ENCODE measurements at places on chromosomes 11 and 22.
A peak's percentile ranks its signal among the peaks of the same experiment; 100 is the strongest.

DNA sequence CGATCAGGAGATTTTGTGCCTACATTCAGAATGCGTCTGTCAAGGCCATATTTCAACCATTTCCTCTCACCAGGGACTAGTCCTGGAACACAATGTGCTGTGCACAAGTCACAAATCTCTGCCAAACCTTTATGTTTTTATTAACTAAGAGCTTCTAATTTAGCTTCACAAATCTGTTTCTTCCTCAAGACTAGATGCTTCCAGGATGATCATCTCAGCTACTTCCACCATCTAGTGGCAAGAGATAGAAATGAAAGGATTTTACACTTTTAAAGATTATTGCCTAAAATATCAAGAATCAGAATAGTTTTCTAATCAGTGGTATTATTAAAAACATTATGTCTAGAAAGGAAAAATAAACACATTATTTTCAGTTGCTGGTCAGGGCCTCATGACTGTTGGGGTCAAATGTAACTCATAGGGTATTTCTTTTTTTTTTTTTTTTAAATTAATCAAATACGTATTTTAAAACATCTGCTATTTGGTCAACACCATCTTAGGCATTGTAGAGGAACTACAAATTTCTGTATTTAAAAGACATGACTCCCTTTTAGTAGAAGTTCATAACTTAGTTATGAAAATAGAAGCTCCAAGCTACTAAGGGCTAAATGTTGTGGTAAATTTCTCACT, 1102.6 kb downstream of the DLG2 start:
- peak; percentile 28 for DNase-seq

- peak; percentile 9 for DNase-seq
Measured at GRCh38 chr22:35023692-35024363, 42.1 kb upstream of the ISX start.

GRCh38 chr11:125358254-125358840, 137.7 kb downstream of the FEZ1 start:
- DNase-seq: no peak

GRCh38 chr22:37625737-37626136, 13.7 kb upstream of the SH3BP1 start:
- no peak for DNase-seq

GRCh38 chr22:48779661-48780596, 1047.7 kb downstream of the BRD1 start:
- DNase-seq: no peak

GRCh38 chr22:44550711-44551491, 52.9 kb upstream of the RTL6 start:
- DNase-seq: peak; percentile 89

DNA sequence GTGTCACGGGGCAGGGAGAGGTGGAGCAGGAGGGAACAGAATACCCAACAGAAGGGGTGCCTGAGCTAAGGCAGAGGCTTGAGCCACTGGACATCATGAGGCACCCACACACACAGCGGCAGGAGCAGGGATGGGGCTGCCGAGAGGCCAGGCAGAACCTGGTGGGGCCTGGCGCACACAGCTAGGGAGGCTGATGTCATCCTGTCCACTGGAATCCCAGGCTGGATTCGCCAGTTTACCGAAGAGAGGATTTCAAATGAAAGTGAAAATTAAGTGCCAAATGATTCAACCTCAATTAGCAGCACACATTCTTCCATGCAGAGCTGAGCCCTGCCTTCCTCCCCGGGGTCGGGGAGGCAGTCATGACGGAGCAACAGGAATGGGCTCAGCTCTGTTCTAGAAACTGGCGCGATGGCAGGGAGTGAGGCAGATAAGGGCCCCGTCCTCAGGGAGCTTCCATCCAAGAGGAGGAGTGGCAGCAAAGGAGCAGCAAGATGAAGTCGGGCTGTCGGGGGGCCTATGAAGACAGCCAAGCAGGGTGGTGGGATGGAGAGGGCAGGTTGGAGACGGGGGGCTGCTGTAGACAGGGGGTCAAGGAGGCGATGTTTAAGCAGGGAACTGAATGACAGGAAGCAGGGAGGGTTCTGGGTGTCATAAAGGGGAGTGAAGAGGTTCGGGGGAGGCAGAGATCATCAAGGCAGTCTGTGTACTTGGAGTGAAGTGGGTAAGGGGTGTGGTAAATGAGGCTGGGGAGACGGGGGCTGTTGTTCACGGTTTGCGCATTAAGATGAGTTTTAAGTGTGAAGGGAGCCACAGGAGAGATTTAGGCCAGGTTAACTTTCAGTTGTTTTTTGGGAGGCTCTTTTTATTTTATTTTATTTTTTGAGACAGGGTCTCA, 6.4 kb downstream of the RAC2 start:
- DNase-seq: no peak

DNA sequence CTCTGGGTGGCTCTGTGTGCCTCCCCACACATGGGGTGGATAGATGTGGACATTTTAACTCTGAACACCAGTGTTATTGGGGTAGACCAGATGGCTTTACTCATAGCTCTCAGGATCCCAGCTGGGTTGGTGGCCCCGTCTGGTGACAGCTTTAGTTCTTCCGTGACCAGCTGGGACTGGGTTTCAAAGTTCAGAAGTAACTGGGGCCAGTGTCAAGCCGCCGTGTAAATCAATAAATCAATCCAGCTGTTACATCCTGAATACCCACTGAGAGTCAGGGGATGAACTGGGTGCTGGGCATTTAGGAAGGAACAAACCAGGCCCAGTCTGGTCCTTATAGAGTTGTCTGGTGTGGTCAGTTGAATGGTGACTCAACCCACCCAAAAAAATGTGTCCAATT, 269.4 kb downstream of the CTTN start:
- no peak for DNase-seq

DNA sequence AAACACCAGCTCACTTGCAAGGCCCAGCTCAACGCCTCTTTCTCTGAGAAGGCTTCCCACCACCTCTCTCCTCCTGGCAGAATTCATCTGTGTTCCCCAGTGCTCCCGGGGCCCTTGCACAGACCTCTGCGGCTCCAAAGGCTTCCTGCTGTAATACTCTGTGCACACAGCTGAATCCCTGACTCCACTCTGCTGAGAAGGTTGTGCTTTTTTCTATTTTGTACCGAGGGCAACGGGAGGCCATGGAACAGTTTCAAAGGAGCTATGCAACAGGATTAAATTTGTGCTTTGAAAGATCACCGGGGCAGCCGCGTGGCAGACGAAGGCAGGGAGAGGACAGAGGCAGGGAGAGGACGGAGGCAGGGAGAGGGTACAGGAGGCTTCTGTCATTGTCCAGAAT, 49.2 kb upstream of the SYT7 start:
- DNase-seq: no peak

- no peak for DNase-seq
Measured at GRCh38 chr11:78216021-78216420, 27.3 kb downstream of the USP35 start.

DNA sequence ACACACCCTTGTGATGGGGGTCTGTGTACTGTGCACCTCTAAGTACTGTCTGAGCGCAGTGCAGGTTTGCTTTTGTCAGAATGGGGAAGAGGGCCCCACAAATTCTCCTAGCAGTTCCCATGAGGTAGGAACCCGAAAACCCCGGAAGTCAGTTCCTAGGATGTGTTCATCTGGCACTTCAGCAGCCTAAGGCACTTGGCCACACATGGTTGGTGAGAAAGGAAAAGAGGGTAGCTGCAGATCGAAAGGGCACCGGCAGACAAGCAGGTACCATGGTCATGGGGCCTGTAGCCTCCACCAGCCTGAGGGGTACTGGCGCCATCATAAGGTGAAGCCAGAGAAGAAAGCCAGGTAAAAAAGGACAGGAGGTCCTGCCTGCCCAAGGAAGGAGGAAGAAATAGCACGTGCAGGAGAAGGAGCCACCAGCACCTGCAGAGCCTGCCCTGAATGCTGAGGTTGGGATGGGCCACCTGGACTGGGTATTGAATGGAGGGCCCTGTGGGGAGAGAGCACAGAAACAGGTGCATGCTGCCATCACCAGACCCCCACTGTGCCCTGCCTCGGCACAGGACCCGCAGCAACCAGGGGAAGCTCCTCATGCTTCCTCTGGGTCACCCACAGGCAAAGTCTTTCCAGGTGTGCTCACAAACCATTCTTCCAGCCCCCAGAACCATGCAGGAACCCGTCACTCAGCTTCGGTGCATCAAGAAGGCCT, 8.1 kb upstream of the CASTOR1 start:
- no peak for DNase-seq

GRCh38 chr11:117011541-117011898, 86.7 kb downstream of the SIK3 start:
- DNase-seq: peak; percentile 38

DNA sequence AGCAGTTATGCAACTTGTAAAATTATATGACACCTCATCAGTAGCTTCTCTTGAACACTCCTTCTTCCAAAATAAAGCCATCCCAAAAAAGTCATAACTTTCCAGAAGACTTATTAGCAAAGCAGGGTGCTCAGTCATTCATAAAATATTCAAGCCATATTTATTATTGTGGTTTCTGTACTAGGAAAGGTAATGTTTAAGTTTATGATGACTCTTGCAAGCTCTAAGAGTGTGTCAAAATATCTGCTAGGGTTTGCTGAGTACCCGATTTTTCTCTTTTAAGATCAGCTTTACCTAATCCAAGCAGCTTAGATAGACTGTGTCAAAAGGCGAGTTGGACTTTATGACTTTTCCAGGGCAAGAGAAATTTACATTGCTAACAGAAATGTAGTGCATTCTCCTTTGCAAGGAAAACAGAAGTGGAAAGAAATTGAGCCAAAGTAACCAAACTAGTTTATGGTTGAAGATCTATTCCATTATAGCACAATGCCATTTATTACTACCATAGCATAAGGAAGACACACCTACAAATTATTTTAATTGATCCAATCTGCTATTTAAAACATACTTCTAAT, 98.0 kb upstream of the SOX6 start:
- DNase-seq: no peak

DNA sequence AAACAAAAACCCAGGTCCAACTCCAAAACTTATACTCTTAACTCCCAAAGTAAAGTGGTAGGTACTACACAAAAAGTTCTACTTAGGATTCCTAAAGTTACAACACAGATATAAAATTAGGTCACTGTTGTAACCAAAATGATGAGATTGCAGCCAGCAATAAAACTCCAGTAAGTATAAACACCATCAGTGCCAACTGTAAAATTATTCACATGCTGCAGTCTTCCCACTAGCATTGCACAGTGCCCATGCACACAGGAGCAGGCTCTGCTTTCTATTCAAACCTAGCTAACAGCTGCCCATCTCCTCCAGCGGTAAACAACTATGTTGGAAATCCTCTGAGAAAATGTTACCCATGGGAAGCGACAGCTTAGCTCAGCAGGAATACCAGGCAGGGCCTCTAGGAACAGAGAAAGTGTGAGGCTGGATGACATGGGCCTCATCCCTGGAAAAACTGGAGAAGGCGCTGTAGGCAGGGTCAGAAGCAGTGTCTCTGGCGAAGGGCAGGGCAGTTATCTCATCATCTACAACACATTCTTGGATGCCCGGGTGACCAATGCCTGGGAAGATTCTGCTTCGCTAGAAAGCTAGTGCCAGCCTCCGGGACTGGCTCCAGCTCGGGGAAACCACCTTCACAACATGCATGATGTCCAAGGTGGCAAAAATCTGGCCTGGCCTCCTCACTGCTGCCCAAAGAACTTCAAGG, 9.1 kb downstream of the CPT1A start:
- DNase-seq: no peak

DNA sequence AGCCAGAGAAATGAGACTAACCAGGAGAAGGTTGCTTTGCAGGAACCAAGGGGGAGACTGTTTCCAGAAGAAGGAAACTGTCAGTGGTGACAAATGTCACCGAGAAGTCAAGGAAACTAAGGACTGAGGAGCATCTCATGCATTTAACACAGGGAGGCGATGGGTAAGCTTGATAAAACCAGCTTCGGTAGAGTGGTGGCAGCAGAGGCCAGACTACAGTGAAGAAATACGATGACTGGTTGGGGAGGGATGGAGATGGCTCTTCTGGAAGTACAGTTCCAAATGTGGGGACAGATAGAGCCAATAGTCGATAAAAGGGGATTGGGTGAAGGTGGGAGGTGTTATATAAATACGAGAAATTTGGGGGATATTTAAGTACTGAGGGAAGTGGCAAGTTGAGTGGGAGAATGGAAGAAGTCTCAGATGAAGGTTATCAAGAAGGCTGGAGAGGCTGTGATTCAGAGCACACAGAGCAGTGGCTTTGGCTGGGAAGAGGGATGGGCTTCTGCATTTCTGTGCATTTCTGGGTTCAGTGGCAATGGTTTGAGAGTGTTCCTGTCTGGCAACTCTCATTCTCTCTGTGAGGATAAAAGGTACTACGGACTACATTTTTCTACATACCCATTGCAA, 29.2 kb downstream of the SC5D start:
- peak; percentile 21 for DNase-seq

- no peak for DNase-seq
Measured at GRCh38 chr11:92050305-92050704, 174.3 kb upstream of the FAT3 start.

GRCh38 chr11:36041988-36042611, 98.2 kb downstream of the LDLRAD3 start:
- no peak for DNase-seq

DNA sequence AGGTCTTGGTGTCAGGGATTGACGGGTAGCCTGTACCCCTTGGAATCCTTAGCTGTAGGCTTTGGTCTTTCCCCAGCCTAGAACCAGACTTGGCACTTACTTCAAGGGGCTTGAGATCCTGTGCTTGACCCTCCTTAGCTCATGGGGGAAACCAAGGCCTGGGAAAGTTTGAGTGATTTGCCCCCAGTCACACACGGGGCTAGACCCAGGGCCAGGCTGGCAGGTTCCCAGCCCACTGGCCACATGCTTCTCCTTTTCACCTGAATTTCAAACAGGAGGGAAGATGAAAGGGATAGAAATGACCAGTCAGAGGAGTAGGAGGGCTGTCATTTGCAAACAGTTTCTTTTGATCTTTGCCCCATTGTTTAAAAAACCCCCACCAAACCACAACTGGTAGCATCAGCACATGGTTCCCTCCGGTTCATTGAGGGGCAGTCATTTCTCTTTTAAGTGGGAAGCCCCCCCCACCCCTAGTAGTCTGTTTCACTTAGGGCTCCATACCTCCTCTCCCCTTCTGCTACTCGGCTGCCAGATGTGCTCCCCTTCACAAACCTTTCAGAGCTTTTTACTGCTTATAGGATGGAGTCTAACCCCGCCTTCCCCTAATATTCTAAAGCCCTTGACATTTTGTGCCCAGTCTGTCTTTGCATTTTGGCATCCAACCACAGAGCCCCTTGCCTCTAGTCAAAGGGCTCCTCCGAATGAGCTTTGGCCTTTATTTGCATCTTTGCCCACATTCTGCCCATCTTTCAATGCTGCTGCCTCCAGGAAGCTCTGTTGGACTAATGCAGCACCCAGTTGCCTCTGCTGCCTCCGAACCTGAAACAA, 37.6 kb downstream of the ZNRF3 start:
- DNase-seq: no peak

Measured in stromal cell of bone marrow (primary cell).